ENCODE measurements at places on chromosomes 5 and 9.

- no peak for DNase-seq
Observed at GRCh38 chr9:653421-653820, 188.1 kb upstream of the DMRT1 start.

GRCh38 chr5:74616236-74617146, 24.0 kb downstream of the ENC1 start:
- DNase-seq = no peak

GRCh38 chr9:94948567-94949235, 222.2 kb downstream of the AOPEP start:
- DNase-seq = no peak

GRCh38 chr9:126108240-126108639, 218.4 kb upstream of the MVB12B start:
- DNase-seq = no peak

- DNase-seq = no peak
Observed at GRCh38 chr5:159928122-159928909, 12.0 kb downstream of the ADRA1B start.

- no peak for DNase-seq
Observed at GRCh38 chr5:99068944-99069650, 140.3 kb upstream of the CHD1 start.

- no peak for DNase-seq
Observed at GRCh38 chr5:159545156-159545555, 214.9 kb upstream of the IL12B start.

- no peak for DNase-seq
Observed at GRCh38 chr9:111041902-111042301, 3.6 kb upstream of the LPAR1 start.

DNA sequence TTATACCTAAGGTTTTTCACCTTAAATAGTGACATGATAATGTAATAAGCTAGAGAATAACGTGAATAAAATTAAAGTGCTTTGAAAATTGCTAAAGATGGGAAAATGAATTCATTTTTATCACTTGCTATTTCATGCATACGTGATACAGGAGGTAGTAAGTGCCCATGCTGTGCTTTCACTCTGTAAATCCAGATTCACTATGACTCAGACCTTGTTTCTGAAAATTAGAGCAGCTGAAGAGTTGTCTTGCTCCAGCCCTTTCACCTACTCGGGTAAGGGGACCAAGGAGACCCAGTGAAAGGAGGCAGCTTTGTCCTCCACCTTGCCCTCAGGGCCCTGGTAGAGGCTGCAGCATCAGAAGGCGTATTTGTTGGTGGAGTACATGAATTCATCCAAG, 87.9 kb downstream of the ANKH start:
- no peak for DNase-seq

DNA sequence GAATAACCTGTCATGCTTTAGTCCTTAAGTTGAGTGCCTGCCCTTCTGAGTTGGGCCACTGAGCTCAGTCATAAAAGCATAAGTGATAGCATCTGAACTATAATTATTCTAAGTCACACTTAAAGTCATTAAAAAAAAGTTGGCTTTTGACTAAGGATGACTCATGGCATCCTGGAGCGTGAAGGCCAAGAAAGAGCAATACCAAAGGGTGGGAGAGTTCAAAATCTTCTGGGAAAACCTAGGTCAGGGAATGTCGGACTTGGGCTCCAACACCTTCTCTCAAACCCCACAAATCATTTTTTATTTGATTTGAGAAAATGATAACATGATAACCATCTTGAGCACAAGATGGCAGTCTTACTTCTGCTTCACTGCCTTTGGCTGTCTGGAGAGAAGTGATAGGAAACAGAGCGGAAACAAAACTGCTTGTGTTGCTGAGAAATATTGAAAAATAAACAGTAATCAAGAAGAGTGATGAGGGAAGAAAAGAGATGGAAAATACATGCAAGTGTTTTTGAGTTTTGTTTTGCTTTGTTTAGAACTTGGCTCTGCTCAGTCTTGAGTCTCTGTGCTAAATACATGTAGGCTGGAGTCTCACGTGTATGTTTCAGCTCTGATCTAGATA, 16.9 kb upstream of the NTRK2 start:
- DNase-seq = no peak

DNA sequence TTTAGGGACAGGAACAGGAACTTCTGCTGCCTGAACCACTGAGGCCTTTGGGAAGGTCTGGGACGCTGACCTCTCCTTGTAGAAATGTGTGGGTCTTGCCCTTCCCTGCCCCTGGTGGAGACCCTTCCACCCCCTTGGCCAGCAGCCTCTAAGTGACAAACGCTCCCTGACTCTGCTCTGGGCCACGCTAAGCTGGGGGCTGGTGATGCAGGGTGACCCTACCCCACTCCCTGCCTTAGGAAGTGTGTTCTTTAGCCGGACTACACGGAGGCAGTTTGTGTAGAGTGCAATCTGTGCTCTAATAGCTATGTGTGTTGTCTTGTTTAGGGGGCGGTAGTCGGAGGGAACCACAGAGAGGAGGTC, 123.0 kb downstream of the COL23A1 start:
- DNase-seq = no peak

- no peak for DNase-seq
Observed at GRCh38 chr9:93022066-93022465, 36.4 kb upstream of the SUSD3 start.

Measured in stimulated activated CD4-positive, alpha-beta T cell treated with anti-CD3 and anti-CD28 coated beads, TNF-alpha, amount 100 ng/mL, for 24 hours (primary cell).